ENCODE measurements at places on chromosomes 12 and 14.

DNA sequence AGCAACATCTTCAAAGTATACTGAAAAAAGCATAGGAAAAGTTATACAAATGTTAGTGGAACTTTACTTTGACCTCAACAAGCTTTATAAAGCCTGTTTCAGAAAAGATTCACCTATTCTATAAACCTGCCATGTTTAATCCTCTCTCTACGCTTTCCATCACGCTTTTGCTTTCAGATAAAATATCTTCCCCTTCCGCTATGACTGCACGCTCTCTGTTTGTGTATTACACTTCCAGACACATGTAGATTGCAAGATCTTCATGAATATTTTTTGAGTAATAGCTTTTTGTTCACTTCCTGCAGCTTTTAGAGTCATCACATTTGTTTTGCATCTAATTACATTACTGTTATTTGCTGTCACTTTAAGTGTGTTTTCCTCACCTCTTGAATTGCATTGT is 271.4 kb downstream of the RASSF9 start:
- no peak for DNase-seq

- DNase-seq: no peak
Observed at GRCh38 chr12:81083018-81083417, 5.1 kb downstream of the ACSS3 start.

- no peak for DNase-seq
Observed at GRCh38 chr12:131642771-131643170, 68.1 kb upstream of the SFSWAP start.

- no peak for DNase-seq
Observed at GRCh38 chr14:102154821-102155549, 15.3 kb downstream of the WDR20 start.

- DNase-seq: no peak
Observed at GRCh38 chr14:70642303-70643235, 853 bp downstream of the TTC9 start.

GRCh38 chr12:49658276-49658675 is 34.9 kb downstream of the PRPF40B start:
- DNase-seq: no peak

GRCh38 chr12:124007826-124008570 is 35.0 kb downstream of the ZNF664 start:
- DNase-seq: no peak

- DNase-seq: no peak
Observed at GRCh38 chr14:24701062-24701461, 67.1 kb upstream of the GZMB start.

DNA sequence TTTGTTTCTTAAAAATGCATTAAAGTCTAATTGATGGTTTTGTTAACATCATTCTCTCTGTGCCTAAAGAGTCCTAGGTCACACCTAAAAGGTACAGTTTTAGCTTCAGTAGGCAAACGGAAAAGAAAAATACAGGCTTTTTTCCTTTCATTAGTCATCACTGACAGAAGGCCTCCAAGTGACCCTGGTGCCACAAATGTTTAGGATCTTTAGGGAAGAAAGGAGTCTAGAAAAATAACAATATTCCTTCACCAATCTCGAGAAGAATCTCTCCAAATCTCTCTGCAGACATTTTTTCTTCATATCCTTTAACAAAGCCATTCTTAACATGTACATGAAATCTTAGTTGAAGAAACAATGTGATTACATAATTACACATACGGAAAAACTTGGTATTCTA is 2.0 kb downstream of the DENND5B start:
- DNase-seq: no peak

- no peak for DNase-seq
Observed at GRCh38 chr12:14901228-14901562, 15.5 kb upstream of the MGP start.

Data from COR-L47 (cell line).